ENCODE measurements at places on chromosomes 11 and 22.

GRCh38 chr11:76653674-76654284, 16.8 kb downstream of the LRRC32 start:
- no peak for DNase-seq

GRCh38 chr11:132187814-132188213, 817.4 kb downstream of the NTM start:
- DNase-seq = no peak

DNA sequence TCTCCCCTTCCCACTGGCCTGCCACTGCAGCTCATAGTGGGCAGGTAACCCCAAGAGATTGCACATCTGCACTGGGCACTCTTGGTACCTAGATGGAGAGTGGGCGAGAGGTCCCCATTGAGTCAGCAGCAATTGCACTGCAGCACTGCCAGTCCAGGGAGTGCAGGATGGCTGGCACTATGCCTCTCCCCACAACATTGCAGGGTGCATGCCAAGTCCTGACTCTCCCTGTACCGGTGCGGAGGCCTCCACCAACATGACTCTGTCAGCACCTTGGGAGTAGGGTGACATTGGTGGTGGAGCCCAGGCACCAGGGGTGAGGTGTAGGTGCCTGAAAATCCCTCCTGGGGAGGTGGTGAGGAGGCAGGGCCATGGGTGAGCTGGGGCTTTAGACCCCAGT, 82.2 kb downstream of the TRAF6 start:
- no peak for DNase-seq

- no peak for DNase-seq
These were observed 3.6 kb downstream of the MLC1 start for GRCh38 chr22:50081426-50082196.

- DNase-seq = no peak
These were observed 1.3 kb upstream of the MLC1 start for GRCh38 chr22:50086526-50086925.

- no peak for DNase-seq
These were observed 352.0 kb upstream of the MPPED2 start for GRCh38 chr11:30938171-30938570.

DNA sequence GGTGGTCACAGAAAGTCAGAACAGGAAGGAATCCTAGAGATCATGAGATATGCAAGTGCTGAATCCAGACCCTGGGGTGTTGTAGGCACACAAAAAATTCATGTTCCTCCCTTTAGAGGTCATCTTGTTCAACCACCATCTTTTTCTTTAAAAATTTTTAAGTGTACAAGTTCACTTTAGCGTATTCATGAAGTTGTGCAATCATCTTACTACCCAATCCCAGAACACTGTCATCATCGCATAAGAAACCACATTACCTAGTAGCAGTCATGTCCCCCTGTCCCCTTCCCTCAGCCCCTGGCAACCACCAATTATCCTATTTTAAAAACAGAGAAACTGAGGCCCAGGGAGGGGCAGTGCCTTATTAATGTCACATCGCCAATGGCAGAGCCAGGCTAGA, 20.3 kb upstream of the WNT11 start:
- DNase-seq = no peak

- DNase-seq = peak; percentile 81
These were observed 799 bp downstream of the CCDC88B start for GRCh38 chr11:64340671-64341335.

DNA sequence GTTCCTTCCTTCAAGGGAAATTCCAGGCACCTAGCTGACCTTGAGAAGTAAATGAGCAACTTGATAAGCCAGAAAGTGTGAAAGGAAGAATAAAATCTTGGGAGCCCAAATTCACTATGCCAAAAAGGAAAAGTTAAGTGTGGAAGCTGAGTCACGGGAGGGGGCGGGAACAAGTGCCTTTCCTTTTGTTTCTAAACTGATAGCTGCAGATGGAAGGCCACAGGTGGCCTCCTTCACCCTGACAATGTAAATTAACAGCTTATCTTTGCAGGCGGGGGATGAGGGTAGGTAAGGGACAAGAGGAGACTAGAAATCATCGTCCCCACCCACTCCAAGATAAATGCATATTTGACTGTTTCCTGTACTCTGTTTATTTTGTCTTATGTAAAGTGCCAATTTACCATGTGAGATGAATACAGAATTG, 36.4 kb upstream of the TREH start:
- DNase-seq = no peak

DNA sequence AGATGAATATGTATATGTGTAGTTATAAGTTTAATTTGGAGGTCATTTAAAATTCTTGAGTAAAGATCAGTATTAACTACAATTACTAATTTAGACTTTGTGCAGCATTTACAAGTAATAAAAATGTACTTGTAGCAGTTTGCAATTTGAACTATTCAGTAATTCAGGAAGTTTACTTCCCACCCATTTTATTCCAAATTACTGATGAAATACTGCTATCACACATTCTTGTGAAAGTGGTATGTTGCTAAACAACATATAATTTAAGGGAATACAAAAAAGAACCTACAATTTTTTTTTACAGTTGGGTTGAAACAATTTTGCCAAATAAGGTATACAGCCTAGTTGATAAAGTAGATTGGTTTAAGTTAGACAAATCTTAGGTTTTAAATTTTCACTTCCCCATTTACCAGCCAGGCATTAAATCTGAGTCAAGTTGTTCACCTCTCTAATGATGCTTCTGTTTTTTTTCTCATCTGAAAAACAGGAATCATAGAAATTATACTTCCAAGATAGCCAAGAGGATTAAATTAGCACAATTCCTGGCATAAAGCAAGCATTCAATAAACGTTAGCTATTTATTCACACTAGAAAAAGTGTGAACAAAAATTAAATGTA, 45.3 kb downstream of the ZBTB44 start:
- peak; percentile 30 for DNase-seq

GRCh38 chr11:71326328-71326940, 74.1 kb upstream of the SHANK2 start:
- no peak for DNase-seq

DNA sequence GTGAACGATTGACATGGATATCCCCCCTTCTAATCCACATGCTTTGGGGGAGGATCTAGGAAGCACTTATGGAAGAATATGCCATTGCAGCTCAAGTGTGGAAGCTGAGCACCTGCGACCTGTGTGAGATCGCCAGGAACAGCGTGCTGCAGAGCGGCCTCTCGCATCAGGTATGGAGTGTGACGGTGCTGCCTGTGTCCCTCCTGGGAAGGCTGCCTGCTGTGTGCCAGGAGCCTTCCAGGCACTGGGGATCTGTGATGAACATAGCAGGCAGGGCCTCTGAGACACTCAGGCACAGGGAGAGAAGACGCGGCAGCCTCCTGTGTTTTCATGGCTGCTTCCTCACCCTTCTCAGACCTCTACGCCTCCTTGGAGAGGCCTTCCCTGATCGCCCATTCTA, 36.5 kb downstream of the RNF141 start:
- no peak for DNase-seq

- DNase-seq = no peak
These were observed 7.7 kb downstream of the RHBDD3 start for GRCh38 chr22:29260031-29260560.

GRCh38 chr11:27703481-27703880, 3.2 kb upstream of the BDNF start:
- DNase-seq = no peak

DNA sequence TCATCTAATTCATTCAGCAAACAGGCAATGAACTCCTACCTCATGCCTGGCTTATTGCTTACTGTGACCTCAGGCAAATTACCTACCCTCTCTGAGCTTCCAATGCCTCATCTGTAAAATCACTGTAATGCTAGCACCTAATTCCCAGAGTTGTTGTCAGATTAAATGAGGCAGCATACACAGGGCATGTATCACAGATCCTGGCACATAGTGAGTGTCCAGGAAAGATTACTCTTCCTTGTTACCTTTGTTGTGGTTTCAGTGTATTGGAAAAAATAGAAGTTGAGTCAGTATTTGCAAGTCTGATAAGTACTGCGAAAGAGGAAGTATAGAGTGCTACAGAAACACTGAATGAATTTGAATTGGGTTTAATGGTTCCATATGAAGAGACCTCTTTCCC, 26.4 kb upstream of the LRRC55 start:
- DNase-seq = no peak

GRCh38 chr22:41532908-41533825, 11.1 kb downstream of the POLR3H start:
- DNase-seq = no peak

GRCh38 chr11:77191429-77191822, 63.4 kb downstream of the MYO7A start:
- no peak for DNase-seq

- no peak for DNase-seq
These were observed 17.6 kb upstream of the HDHD5 start for GRCh38 chr22:17176715-17177114.

DNA sequence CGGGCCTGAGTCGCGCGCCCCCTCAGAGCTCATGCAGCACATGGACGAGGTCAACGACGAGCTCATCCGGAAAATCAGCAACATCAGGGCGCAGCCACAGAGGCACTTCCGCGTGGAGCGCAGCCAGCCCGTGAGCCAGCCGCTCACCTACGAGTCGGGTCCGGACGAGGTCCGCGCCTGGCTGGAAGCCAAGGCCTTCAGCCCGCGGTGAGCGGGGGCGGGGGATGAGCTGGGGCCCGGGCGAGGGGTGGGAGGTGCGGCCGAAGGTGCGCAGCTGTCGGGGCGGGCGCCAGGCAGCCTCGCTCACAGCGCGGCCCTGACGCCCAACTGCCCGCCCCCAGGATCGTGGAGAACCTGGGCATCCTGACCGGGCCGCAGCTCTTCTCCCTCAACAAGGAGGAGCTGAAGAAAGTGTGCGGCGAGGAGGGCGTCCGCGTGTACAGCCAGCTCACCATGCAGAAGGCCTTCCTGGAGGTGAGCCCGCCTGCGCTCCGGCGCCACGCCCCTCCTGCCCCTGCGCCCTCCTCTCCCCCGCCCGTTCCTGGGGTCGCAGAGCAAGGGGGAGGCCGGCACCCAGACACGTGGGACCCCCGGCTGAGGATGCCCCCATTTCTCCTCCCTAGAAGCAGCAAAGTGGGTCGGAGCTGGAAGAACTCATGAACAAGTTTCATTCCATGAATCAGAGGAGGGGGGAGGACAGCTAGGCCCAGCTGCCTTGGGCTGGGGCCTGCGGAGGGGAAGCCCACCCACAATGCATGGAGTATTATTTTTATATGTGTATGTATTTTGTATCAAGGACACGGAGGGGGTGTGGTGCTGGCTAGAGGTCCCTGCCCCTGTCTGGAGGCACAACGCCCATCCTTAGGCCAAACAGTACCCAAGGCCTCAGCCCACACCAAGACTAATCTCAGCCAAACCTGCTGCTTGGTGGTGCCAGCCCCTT, 20.5 kb downstream of the EPS8L2 start:
- DNase-seq = peak; percentile 74

GRCh38 chr11:123587044-123587443, 67.4 kb downstream of the SCN3B start:
- no peak for DNase-seq

GRCh38 chr11:34004236-34004635, 47.3 kb upstream of the CAPRIN1 start:
- no peak for DNase-seq

DNA sequence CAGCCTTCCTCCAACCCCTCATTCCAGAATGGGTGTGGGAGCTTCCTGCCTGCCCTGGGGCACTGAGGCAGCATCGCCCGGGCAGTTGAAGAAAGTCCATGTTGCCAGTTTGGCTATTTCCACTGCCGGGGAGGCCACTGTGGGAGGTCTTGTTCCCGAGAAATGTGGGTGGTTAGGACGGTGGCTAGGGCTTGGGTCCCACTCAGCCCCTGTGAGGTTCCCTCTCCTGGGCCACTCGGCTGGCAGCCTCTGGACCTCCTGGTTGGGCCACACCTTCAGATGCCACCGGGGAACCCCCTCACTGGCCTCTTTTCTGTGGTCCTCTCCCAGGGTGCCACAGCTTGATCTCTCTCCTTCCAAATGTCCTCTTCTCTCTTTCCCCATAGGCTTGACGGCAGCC, 5.1 kb upstream of the PPP6R3 start:
- DNase-seq = no peak

DNA sequence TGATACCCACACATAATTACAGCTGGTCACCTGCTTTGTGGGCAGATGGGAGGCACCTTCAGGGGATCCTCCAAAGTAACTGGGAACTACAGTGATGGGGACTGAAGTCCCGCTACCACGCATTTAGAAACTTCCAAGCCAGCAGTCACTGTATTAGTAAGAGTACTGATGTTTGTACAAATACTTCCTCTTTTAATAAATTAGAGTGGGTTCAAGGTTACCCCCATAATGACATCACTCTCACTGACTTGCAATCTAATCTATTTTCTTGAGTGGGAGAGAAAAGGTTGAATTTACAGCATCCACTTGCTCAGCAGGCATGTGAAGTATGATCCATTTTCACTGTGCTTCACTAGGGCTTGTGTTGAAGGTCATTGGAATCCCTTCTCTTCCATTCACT, 72.1 kb upstream of the TIMP3 start:
- DNase-seq = no peak

GRCh38 chr11:22670830-22671229, 4.4 kb downstream of the GAS2 start:
- DNase-seq = no peak

DNA sequence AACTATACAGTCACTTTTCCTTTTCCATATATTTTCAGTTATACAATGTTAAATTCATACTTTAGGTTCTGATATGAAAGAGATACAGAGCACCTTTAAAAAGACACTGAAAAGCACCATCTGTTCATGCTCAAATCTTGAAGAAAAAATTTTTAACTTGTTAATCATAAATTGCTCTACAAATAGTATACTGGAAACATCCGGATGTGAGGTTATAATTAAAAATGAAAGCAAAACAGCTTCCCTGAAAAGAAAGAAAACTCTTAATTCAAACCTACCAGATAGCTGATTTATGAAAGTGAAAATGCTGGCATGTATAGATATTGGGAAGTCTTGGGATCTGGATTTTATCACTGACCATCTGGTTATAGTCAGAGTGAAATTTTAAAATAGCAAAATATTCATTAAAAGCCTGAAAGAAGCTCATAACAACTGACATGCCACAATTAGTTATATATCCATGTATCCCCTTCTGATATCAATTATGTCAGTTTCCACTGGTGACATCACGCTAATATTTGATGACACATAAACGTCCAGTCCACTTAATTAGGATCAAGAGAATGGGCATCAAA, 740.0 kb downstream of the DLG2 start:
- DNase-seq = no peak

DNA sequence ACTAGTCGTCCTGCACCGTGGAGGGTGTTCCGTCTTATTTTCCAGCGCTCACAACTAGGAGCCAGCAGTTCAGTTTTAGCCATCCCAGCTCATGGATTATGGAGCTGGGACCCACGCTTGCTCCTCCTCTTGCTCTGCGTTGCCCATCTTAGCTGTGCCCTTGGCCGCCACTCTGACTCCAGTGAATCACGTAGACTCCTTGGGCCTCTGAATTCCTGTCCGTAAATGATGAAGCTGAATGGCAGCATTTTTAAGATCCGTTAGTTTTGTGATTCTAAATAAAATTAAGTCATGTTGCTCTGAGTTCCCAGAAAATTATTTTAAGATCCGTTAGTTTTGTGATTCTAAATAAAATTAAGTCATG, 23.8 kb downstream of the BCR start:
- DNase-seq = no peak

DNA sequence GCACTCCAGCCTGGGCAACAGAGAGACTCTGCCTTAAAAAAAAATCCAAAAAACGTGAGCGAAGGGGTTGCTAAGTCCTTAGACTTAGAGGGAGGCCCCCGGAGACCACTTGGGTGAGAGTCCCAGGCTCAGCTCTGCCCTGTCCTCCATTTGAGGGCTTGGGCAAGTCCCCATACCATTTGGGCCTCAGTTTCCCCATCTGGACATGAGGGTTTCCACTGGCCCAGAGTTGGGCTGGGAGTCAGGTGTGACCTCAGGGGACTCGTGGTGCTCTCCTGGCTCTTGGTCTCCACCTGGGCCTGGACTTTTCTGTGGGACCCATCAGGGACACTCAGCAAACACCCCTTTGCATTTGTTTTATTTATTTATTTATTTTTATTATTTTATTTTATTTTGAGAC, 35.2 kb upstream of the CSNK1E start:
- no peak for DNase-seq
